A172 (cell line): ENCODE measurements at places on chromosomes 11 and 22.

DNA sequence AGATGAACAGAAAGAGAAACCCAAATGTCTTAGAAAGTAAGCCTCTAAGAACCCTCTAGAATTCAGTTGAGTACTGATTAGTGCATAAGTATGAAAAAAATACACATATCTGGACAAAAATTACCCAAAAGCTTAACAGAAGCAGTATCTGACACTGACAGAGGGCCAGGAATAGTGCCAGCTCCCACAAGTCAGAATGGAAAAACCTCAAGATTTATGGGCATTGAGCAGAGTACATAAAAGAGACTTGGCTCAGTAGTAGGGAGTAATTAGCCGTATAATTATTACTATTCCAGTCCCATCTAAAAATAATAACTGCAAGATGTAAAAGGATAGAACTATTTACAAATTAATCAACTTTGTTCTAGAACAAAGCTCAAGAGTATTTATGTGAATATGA, 834.5 kb downstream of the FAM181B start:
- no peak for DNase-seq

GRCh38 chr11:34191578-34191977, 86.1 kb downstream of the NAT10 start:
- no peak for DNase-seq

DNA sequence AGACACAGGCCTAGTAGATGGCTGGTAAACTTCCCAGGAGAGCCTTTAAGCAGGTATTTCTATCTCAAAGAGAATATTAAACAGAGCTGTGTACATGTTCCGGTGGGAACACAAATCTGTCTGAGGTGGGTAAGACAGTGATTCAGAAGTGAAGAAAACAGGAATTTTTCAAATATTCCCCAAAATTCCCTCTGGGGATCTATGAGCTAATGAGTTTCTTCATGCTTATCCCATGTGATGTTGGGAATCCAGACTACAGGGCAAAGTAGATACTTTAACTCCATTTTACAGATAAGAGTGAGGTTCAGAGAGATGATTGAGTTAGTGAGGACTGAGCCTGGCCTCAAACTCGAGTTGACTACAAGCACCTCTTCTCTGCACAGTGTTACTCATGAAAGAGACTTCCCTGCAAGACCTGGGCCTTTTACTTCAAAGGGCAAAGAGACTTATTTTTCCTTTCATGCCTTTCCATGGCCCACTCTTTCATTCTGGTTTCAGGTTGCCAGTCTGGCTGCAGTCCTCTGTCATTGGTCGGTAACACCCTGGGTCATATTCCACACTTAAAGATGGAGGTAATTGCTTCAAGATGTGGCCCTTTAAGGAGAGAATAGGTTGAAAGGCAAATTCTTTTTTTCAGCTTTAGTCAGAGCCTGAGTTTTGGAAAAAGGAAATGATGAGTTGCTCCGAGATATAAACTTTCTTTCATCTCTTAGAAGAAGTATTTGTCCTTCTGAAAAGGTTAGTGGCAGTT, 70.1 kb downstream of the CYB5R2 start:
- no peak for DNase-seq

GRCh38 chr11:60872124-60872960, 5.0 kb downstream of the ZP1 start:
- DNase-seq, result peak; percentile 10

GRCh38 chr11:291281-292210, 2.6 kb downstream of the PGGHG start:
- no peak for DNase-seq

- DNase-seq, result peak; percentile 13
These were observed 13.1 kb upstream of the MMP1 start for GRCh38 chr11:102810950-102811660.

DNA sequence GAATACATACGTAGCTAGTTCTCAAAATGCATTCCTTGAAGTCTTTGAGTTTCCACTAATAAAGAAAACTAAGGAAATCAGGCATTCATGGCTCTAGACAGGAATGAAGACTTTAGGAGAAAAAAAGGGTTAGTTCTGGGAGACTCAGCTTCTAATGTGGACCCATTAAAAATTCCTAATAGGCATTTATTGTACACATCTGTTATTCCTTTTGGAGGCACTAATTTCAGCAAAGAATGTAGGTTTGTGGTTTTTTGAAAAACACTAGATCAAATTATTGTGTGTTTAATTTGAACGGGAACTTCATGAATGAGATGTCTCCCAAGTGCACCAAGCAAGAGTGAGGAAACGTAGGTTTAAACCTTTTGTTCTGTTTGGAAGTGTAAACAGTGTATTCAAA, 42.7 kb downstream of the PARVA start:
- DNase-seq, result no peak

- no peak for DNase-seq
These were observed 38.9 kb downstream of the LIMK2 start for GRCh38 chr22:31250740-31251600.

GRCh38 chr11:68989936-68990606, 9.3 kb upstream of the MRGPRD start:
- no peak for DNase-seq

- DNase-seq, result no peak
These were observed 419.5 kb downstream of the NELL1 start for GRCh38 chr11:21088930-21089329.

DNA sequence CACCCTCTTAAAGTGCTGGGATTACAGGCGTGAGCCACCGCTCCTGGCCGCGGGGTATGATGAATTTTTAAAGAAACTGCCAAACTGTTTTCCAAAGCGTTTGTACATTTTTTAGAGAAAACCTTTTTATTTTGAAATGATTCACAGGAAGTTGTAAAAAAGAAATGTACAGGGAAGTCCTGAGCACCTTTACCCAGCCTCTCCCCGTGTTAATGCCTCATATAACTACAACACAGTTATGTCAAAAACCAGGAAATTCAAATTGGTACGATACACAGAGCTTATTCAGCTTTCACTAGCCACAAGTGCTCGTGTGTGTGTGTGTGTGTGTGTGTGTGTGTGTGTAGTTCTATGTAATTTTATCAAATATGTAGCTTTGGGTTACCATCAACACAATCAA, 7.0 kb upstream of the FAM118A start:
- DNase-seq, result no peak

DNA sequence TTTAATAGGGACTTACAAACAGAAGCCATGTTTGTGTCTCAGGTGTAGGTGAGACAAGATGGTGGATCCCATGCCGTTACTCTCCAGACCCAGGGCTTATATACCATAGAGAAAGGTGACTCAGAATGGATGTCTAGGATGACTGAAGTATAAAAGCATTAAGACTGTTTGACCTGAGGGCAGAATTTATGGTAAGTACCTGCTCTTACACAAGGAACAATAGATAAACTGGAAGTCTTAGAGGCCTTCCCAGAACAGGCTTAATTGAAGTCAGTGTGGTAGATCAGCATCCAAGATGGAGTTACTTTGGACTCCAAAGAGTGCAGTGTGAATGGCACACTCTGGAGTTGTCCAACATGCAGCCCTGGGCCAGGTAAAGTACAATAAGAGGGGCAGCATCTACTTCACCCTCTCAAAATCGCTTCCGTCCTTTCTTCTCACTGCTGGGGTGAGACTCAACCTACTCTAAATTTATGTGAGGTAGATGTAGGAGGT, 387.0 kb upstream of the DDI1 start:
- DNase-seq, result no peak

DNA sequence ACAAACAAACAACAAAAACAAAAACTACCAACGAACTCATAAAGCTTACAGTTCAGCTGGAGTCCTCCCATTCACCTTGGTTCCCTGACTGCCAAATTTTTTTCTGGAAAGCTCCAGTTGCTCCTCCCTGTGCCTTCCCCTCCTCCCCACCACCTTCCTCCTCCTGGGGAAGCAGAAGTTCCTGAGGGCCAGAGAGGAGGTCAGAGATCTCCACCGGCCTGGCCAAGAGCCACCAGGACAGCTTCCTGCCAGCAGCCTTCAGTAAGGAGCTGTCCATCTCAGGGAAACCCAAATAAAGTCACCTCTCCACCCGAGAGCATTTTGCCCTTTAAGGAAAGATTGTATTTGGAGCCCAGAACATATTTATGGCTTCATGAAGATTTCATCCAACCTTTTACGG, 20.0 kb downstream of the APLNR start:
- DNase-seq, result no peak

- no peak for DNase-seq
These were observed 16.3 kb upstream of the TMEM191C start for GRCh38 chr22:21450858-21451353.

GRCh38 chr11:118366287-118366686, 6.9 kb downstream of the UBE4A start:
- DNase-seq, result no peak

GRCh38 chr11:19628018-19628417, 84.6 kb upstream of the NAV2 start:
- DNase-seq, result peak; percentile 80

- no peak for DNase-seq
These were observed 21.7 kb upstream of the PDGFB start for GRCh38 chr22:39266398-39267030.
